Forelimb muscle (tissue), 1 donor: ENCODE measurements at places on chromosomes 1 and 21. TPM values are rescaled to one million over a fixed set of nuclear protein-coding genes. Genes with fewer than 3 reads are reported as not detected.

GRCh38 chr1:221735999-221736398 is 5.9 kb downstream of the DUSP10 start:
- no peak for DNase-seq

DNA sequence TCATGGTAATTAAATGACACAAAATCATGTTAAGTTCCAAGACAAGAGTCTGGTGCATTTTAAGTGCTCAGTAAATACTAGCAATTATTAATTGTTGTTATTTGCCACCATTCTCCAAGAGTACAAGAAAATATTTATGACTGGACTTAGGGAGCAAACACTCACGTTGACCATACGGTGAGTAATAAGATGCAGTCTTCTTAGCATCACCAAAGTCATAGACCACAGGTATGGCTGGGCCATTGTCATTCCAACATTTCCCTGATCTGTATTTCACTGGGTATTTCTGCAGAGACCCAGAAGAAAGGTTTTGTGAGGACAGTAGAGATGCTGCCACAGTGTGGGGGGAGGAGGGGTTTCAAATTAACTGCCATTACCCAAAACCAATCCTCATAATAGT is 4.7 kb downstream of the ITLN2 start:
- DNase-seq, result no peak

DNA sequence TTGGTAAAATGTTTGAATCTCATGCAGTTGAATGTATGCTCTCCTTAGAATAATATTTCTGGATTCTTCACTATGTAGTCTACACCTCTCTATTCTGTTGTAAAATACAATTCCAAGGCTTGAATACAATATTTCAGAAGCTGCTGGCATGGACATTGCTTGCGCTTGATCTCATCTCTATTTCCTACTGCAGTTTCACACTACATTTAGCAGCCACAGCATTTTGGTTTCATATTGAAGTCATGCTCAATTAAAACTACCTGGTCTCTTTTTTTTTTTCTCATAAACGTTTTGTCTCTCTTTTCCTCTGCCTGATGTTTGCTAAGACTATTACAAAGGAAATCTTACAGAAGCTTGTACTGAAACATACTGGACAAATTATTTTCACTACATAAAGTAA is 631.0 kb upstream of the TMPRSS15 start:
- DNase-seq, result no peak

DNA sequence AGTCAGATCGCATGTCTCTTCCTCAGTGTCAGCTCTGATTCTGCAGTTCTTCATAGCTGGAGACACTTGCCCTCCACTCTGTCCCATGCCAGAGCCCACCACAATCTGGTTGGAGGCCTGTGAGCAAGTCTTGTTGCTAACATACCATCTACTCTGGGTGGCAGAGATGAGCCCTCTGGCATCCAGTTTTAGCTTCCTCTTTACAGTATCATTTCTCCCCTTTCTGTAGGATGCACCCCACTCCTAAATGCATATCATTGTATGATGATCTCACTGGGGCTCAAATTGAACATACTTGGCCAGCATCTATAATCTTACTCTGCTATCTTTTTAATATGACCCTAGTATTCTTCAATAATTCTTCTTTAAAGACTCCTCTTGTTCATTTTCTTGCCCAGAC is 16.9 kb downstream of the PCNX2 start:
- no peak for DNase-seq

- no peak for DNase-seq
Measured at GRCh38 chr1:171550050-171550449, 64.7 kb downstream of the PRRC2C start.

- DNase-seq, result no peak
Measured at GRCh38 chr1:195872376-195872775, 735.9 kb downstream of the KCNT2 start.

SYNJ1 gene
- 4.8 TPM for polyA plus RNA-seq

DNA sequence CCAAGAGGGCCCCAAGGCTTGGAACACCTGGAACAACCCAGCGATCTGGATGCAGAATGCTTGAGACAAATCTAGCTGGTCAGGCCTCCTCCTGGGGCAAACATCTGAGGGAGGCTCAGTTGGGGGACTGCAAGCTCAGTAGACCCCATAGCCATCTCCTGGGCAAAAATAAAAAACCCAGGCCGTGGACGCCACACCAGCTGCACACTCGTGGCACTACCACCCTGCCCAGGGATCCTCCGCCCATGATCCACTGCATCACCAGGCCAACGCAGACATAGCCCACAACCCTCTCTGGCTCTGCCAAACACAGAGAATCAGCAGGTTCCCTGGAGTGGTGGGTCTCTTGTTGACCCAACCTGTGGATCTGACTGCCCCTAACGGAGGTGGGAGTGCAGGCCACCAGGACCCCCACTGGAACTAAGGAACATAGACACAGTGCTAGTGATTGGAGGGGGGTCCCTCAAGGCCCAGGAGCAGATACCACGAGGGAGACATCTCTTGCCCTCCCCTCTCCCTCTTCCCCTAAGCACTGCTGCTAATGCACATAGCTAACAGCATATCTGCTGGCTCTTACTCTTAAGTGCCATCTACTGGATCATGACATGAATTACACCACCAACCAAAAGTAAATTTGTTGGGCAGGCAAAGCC is 147.2 kb downstream of the CHD1L start:
- peak; percentile 8 for DNase-seq

DNA sequence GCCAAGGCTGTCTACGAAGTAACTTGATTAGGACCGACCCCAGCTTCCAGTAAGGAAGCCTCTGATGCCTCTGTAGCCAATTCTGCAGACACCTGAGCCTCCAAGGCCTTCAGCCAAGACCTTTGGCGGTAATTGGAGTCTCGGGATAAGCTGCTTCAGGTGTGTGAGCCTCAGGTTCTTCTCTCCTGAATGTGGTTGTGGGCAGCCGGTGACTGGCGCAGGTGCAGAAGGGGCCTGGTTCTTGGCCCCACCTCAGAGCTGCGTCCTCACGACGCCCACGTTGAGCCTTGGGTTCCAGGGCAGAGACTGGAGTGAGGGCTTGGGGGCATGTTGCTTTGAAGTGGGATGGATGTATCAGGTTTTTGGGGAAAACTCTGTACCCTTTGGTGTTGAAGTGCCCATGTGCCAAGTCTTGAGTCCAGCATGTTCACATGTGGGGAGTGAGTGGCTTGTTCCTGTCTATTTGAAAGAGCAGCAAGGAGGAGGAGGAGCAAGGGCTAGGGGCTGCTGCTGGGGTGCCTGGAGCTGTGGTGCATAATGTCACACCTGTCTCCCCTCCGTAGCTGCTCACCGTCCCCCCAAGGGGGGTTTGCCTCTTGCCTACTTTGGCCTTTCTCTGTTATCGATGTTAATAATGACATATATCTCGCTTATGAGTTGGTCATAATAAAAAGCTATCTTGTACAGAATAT is 1.4 kb downstream of the PSEN2 start:
- DNase-seq, result no peak

DNA sequence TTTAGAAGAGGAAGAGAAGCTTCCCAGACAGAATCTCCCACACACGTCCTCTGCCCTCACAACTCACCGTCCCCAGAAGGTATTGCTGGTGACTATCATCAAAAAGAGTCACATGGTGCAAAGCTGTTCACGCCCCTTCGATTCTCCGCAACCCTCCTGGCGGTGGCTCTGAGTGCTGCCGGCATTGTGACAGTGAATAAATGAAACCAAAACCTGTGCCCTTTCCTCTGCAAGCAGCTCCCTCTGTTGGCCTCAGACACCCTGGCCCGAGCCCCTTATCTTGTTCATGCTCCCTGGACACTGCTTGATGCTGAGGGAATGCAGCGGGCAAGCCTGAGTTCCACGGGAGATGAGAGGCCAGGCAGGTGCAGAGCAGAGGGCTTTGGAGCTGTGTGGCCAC is 510.3 kb downstream of the NPHP4 start:
- DNase-seq, result no peak
